Fibroblast of gingiva (primary cell): ENCODE measurements at places on chromosomes 7 and 10.

- no peak for DNase-seq
These were observed 170.2 kb upstream of the CHRM2 start for GRCh38 chr7:136698231-136698630.

DNA sequence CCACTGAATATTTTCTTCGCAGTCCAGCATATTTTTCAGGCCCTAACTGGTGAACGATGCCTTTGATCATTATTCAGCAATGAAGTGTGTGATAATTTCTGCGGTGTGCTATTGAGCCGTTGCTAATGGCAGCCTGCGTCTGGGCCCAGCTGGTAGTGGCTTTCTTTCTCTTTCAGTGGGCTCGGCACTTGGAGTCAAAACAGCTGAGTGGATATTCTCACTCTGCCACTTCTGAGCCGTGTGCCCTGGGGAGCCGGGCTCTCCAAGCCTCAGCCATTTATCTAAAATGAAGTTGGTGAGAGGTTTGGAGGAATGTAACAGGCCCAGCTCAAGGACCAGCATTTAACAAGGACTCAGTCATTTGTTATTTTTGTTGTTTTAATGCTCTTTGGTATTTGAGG is 87.5 kb upstream of the IFRD1 start:
- no peak for DNase-seq

- DNase-seq = peak; percentile 40
These were observed at the start of gene DEPP1 for GRCh38 chr10:44978570-44979280. TSS of gene DEPP1 (minus strand) at chr10:44978809. CDS start at chr10:44978030, 779 bp downstream.

- no peak for DNase-seq
These were observed 85.9 kb downstream of the PRKAG2 start for GRCh38 chr7:151790830-151791620.

DNA sequence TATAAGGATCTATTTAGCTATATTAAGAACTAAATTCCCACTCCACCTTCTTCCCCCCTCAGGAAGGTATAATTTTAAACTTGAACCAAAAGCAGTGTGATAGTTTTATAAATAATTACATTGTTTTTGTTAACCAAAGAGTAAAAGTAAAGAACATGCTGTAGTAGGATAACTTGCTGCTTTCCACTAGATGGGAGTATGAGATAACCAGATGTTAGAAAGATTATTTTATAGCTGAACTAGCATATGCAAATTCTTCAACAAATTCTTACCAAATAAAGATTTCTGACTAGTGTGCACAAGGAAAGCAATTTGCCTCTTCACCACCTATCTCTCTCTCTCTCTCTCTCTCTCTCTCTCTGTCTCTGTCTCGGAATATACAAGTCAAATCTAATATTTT is 31.8 kb downstream of the TES start:
- peak; percentile 9 for DNase-seq
